ENCODE measurements at places on chromosomes 1 and 21. TPM values are rescaled to one million over a fixed set of nuclear protein-coding genes. Genes with fewer than 3 reads are reported as not detected.

Gene ATP1A4
- 0.21 TPM for polyA plus RNA-seq

Gene FCGR3A
- not detected for polyA plus RNA-seq

Gene RAB3B
- polyA plus RNA-seq, result 4.2 TPM

Gene C21orf91
- polyA plus RNA-seq, result 11.2 TPM

Gene HMCN1
- 12.5 TPM for polyA plus RNA-seq

Gene MRPL37
- polyA plus RNA-seq, result 97.9 TPM

Gene IGSF3
- polyA plus RNA-seq, result 29.0 TPM

Gene CAMK1G
- 8.7 TPM for polyA plus RNA-seq

Gene VANGL2
- polyA plus RNA-seq, result 15.2 TPM

Gene FCRL4
- polyA plus RNA-seq, result not detected

Gene CCDC27
- 0.71 TPM for polyA plus RNA-seq

Gene SUSD4
- 31.4 TPM for polyA plus RNA-seq

Gene LCE1F
- polyA plus RNA-seq, result not detected

Gene ZNF697
- 0.25 TPM for polyA plus RNA-seq

Gene NKAIN1
- 2.4 TPM for polyA plus RNA-seq

Gene SYCP1
- not detected for polyA plus RNA-seq

Gene RNU1-4
- polyA plus RNA-seq, result not detected

Gene FCGR1A
- 0.64 TPM for polyA plus RNA-seq

Gene PLA2G5
- polyA plus RNA-seq, result 0.44 TPM

All from cardiac muscle cell (in vitro differentiated cells and primary cell).